ENCODE measurements at places on chromosomes 12 and 14.

- no peak for DNase-seq
Measured at GRCh38 chr12:62629413-62629812, 162.8 kb downstream of the MON2 start.

GRCh38 chr14:90760078-90760444, 56.2 kb downstream of the TTC7B start:
- no peak for DNase-seq

DNA sequence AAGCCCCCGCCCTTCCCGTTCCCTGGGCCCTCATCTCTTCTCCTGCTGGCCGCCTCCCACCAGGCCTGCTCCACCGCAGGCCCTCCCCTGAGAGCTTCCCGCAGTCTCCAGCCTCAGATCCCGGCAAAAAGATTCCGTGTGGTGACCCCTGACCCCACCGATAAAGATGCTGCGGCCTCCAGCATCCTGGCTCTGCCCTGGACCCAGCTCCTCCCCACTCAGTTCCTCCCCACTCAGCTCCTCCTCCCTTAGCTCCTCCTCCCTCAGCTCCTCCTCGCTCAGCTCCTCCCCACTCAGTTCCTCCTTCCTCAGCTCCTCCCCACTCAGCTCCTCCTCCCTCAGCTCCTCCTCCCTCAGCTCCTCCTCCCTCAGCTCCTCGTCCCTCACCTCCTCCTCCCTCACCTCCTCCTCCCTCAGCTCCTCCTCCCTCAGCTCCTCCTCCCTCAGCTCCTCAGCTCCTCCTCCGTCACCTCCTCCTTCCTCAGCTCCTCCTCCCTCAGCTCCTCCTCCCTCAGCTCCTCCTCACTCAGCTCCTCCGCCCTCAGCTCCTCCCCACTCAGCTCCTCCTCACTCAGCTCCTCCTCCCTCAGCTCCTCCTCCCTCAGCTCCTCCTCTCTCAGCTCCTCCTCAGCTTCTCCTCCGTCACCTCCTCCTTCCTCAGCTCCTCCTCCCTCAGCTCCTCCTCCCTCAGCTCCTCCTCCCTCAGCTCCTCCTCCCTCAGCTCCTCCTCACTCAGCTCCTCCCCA, 17.0 kb downstream of the NOC4L start:
- no peak for DNase-seq

DNA sequence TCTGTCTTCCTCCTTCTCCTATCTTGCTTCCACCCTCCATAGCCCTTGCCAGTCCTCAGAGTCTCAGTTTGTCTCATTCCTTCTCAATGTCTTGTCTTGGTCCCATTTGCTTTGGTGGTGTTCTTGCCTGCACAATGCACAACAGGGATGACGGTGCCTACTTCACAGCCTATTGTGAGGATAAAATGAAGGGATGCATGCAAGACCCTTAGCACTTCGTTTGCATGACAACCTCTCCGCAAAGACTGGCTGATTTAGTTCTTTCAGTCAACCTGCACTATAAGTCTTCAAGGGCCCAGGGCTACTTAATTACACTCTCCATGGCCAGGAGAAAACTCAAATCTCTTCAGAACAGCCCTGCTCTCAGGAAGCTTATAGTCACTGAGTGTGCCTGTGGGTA, 8.5 kb downstream of the SELPLG start:
- no peak for DNase-seq

GRCh38 chr12:57621497-57622292, 10.5 kb downstream of the ARHGEF25 start:
- no peak for DNase-seq

Data from stimulated activated CD8-positive, alpha-beta memory T cell treated with anti-CD3 and anti-CD28 coated beads, Interleukin-15, amount 100 ng/mL, for 1 hour (primary cell).